ENCODE measurements at places on chromosomes 16 and 17.

DNA sequence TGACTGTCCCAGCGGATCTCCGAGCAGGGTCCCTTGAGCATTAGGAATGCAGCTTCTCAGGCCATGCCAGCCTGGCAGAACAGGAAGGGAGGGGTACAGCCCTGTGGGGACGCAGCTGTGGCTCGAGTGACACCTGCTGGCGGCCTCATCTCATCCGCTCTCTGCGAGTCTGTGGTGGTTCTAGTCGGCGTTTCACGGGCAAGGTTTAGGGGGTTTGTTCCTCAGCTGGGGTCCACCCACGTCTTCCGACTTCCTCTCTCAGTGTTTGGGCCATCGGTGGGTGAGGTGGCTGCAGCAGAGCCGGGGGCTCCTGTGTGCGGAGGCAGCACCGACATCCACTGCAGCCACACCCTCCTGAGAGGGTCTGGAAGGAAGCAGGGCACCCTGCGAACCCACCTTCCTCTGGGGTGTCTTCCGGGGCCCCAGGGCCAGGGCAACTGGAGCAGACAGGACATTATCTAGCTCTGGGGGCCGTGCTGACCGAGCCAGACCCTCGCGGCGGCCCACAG lies 33.3 kb downstream of the JPH3 start:
- peak; percentile 37 for DNase-seq

GRCh38 chr16:56400458-56400857 lies 24.9 kb downstream of the AMFR start:
- no peak for DNase-seq

DNA sequence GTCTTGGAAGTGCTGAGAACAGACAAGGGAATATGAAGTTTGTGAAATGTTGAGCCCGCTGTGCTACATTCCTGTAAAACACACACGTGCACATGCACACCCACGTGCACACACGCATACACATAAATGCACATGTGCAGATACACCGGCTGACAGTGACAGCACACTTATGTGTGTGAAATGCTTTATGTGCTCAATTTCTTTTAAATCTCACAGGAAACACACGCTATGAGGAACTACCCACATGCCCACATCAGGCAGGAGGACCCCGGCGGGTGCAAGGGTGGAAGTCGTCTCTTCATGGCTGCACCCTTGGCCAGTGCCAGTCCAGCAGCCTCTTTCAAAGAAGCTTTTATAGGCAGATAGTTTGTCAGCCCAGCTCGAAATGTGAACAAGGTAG lies 561 bp upstream of the WFDC1 start:
- no peak for DNase-seq

DNA sequence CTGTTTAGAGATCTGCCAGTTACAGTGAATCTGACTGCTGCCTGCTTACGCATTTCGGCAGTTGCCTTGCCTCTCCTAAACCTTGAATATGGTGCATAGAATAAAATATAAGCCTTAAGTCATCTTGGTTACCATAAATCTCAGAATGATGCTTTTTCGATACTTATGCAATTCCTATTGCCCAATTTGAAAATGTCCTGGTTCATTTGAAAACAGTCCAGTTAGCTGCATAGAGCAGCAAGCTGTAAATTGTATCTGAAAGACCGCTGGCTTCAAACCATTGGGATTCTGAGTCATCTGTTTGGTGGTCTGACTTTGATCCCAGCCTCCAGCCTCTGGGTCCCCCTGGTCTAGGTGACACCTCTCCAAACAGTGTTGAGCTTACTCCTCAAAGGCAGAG lies 2.7 kb upstream of the PRKCA start:
- DNase-seq, result peak; percentile 39

DNA sequence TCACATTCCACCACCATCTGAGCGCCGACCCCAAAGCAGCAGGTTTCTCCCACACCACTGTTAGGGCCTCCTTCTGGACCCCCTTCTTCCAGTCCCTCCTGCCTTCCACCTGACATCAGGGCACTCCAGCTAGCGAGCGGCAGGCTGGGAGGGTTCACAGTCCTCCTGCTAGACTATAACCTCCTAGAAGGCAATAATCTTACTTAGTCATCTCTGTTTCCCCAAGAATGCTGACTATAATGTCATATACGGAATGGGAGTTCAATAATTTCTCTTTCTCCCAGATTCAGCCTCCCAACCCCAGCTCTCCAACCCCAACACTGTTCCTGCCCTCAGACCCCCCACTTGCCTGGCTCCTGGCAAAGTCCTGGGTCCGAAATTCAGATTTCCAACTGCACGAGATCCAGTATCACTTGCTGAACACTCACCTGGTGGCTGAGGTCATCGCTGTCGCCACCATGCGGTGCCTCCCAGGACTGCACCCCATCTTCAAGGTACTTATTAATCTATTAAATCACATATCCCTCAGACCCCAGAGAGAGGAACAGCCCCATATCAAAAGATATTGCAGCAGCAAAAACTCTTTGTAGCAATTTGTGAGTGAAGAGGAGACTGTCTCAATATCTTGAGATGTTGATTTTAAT lies 5.6 kb downstream of the ALOX12 start:
- DNase-seq, result peak; percentile 43

GRCh38 chr17:37826497-37827430 lies 81.9 kb upstream of the HNF1B start:
- no peak for DNase-seq

- DNase-seq, result no peak
These were observed 2.0 kb downstream of the PTX4 start for GRCh38 chr16:1486551-1487390.

- DNase-seq, result no peak
These were observed 26.8 kb upstream of the ELAC2 start for GRCh38 chr17:13044572-13045065.

All from cardiac fibroblast (primary cell).